Activated T-helper 1 cell treated with anti-CD3 and anti-CD28 coated beads, Interleukin-2, amount 50 U/mL, for 16 hours (primary cell): ENCODE measurements at places on chromosomes 6 and 20.

DNA sequence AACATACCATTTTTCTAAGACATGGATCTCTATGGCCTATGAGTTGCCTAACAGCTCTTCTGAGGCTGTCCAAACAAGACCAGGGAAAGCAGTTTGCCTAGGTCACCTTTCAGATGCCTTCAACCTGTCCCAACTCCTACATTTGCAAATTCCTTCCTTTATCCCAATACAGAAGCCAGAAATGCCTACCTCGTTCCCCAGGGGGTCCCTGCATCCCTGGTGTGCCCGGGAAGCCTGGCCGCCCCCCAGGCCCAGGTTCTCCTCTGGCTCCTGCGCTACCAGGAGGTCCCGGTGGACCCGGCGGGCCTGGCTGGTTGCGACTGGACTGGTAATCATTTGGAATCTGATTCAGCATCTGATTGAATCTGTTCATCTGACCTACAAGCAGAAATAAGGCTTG, 115.9 kb downstream of the COL12A1 start:
- no peak for DNase-seq

DNA sequence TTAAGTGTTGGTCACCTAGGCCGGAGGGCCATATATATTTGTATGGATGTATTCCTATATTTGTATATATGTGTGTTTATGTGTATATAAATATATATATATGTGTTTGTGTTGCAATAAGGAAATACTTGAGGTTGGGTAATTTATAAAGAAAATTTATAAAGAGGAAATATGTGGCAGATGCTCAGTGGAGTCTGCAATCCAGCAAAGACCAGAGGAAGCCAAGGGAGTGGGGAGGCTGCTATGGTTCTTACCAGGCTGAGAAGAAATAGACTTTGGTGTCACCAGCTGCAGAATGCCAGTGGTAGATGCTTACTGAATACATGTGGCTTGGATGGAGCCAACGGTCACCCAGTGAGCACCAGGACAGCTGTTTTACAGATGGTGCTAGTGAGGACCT, 97.4 kb upstream of the ELOVL5 start:
- no peak for DNase-seq

DNA sequence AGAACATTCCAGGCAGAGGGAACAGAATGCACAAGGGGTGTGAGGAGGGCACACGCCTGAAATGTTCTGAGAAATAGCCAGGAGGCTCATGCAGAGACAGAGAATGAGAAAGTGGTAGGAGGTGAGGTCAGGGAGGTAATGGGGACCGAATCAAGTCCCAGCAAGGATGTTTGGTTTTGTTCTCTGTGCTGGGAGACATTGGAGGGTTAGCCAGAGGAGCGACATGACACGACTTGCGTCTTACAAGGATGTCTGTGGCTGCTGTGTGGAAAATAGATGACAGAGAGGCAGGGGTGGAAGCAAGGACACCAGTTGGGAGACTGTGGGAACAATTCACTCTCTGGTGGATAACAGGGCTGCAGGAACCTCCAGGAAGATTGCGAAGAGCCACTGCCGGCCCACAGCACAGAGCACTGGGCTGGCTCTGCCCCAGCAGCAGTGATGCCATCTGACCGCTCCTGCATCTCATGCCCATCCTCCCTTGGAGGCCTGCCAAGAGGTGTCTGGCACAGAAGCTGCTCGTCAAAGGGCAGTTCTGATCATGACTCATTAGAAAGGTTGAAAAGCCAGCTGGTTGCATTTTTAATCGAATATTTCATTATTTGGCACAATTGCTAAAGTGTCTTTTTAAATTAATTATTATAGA, 57.7 kb upstream of the CD83 start:
- no peak for DNase-seq

GRCh38 chr6:34536251-34536958, 19.7 kb downstream of the SPDEF start:
- no peak for DNase-seq

DNA sequence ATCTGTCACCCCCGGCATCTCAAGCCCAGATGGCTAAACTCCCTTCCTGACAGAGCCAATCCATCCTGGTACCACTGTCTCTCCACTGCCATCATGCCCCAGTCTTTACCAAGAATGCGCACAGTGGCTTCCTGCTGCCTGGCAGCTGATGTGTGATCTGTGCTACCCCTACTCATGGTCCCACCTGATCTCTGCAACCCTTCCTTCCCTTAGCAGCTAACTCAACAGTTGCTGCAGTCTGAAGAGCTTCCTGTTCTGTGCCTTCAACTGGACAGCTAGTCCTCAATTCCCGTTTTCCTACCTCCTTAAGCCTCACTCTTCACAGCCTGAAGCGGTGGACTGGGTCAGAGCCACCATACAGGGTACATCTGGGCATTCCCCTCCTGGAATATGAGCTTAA, 7.6 kb upstream of the FAM83C start:
- DNase-seq, result no peak

DNA sequence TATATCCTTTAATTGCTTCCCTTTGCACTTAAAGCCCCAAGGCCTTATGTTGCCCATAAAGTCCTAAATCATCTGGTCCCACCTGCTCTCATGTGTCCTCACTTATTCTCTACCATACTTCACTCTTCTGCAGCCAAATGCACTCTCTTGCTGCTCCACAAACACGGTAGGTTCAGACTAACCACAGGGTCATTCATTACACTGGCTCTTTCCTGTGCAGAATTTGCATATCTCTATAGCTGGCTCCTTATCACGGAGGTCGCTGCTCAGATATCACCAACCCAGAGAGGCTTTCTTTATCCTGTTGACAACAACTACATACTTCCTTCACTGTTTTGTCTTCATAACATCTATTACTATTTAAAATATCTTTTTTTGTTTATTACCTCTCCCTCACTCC, 86.8 kb downstream of the MOXD1 start:
- DNase-seq, result no peak

DNA sequence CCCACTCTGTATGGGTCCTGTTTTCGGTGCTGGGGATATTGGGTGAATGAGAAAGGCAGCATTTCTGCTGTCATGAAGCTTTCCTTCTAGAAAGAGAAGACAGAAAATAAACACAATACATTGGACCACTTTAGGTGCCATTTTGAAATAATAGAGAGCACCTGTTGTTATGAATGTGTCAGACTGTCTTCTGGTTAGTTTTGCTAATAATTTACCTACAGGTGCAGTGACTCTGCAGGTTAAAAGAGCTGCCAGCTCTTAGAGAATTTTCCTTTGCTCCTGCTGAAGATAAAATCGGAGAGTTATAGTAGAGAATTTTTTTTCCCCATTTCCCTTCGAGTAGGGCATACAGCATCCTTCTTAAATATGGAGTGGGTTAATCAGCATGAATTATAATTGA, 21.9 kb upstream of the GCLC start:
- DNase-seq, result no peak

DNA sequence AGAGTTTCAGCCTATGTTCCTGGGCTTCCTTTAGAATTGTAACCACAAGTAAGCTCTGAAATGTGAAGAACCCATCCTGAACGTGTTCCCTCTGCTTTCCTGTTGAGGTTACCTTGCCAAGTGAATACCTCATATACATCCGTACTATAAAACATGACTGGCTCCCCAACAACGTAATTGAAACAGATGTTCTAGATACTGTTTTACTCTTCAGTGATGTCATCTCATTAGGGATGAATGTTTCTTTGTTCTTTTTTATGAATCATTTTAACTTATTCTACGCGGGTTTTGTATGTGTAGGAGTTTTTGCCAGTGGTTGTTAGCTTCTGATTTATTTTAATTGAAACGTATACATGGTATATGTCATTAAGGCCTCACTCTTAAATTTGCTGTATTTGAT, 166.8 kb downstream of the SAMD5 start:
- no peak for DNase-seq

GRCh38 chr6:30730601-30731435, 10.7 kb downstream of the TUBB start:
- peak; percentile 73 for DNase-seq

- DNase-seq, result no peak
These were observed at the start of gene BMP2 for GRCh38 chr20:6767536-6768227. Gene BMP2 (plus strand): TSS chr20:6767686. CDS start chr20:6770127, 2,441 bp downstream.

DNA sequence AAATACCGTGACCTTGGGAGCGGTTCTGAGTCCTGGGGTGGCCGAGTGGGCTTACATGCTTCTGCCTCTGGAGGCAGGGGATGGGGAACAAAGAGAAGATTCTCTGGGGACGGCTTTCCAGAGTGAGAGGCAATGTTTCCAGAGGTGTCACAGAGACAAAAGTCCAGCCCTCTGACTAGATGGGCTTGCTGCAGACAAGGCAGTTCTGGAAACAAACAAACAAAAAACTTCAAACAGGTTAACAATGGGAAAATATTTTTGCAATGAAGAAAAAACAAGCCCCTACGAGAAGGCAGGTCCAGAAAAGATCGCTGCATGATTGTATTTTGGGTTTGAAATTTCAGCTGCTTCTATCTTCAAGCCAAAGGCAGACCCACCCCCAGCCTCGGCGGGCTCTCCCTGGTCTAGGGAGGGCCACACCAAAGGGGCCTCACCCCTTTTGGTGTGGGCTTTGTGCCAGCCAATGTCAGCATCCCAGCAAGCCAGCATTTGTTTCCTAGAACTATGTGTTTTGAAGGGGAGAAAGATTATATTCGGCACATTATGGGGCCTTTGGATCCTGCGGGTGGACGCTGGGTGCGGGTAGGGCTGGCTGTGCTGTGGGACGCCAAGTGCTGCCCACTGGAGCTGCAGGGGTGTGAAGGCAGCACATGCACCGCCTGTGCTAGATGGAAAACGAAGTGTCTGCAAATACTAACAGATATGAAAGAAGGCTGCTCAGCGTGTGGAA, 42.9 kb downstream of the RIOK1 start:
- DNase-seq, result no peak
